CD4-positive, alpha-beta T cell treated with Interleukin-15 for 4 hours (primary cell): ENCODE measurements at places on chromosomes 4 and X.

- no peak for DNase-seq
These were observed 4.7 kb downstream of the LAMP2 start for GRCh38 chrX:120464411-120464810.

DNA sequence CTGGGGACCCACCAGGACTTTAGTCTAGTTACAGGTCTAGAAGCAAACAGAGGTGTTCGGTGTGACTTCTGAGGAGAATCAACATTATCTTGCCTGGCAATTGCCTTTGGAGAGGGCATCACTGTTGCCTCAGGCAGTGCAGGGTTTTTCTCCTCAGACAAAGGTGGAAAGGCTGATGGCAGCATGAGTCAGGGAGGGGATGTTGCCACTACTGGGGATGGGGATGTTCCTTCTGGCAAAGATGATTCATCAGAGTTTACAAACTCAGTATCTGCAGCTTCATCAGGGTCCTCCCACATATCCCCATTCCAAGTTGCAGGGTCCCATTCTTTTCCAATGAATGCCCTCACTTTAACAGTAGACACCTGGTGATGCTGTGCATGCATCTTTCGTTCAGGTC is 91.3 kb upstream of the GALNTL6 start:
- no peak for DNase-seq

DNA sequence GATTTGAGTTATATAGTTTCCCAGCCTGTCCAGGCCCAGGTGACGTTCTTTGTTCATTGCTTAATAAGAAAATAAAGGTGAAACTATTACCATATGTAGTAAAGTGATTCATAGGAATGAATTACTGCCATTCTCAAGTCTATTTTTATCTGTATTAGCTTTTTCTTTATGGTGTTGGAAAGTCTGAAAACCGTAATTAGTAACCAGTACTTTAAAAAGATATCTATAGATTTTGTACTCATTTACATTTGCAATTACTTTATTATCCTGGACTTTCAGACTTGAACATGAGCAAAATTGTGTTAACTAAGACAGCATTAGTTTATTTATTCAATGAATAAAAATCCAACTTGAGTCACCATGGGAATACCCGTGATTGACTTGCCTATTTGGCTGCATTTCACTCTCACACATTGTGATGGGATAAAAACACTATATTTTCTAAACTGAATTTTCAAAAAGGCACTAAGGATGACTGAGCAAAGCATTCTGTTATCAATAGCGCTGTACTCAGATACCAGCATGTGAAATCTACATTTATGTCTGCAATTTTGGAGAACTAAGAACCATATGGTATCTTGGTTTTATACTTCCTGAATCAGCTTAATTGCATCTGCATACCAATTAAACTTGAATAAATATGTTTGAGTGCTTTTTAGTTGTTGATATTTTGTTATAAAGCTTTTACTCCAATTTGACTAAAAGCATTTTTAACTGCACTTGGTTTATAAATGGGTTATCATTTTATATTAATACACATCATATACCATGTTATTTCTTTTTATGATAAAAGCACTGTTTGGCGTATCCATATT is 154.6 kb downstream of the CCSER1 start:
- no peak for DNase-seq

DNA sequence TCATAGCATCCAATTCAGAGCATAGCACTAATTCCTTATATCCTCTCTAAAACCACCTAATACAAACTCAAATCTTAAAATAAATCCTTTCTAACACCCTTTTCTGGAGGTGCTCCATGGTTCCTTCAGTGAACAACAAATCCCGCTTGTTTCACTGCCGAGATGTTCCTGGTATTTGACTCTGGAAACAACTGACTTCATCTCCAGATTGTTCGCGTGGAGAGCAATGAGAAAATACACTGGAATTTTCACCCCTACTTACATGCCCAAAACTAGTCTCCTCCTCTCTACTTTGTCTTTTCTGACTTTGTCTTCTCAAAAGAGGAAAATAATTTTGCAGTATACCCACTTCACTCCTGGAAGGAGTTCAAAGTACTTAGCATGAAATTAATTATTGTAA is 129.0 kb downstream of the PLS3 start:
- DNase-seq: no peak

DNA sequence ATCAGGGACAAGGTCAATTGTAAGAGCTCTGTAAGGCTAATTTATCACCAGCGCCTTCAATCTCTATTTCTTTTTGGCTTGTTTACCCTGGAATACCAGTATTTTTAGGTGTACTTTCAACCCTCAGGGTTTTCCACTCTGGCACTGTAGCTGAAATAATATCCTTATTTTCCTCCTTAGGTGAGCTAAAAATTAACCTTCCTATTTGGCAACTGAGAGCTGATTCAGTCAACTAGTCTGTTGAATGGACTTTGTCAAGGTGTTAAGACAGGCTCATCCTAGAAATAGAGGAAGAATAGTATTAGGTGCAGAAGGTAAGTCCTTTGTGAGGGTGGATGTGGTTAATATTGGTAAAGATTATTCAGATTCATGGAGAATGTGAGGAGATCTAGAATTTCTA is 101.3 kb upstream of the BANK1 start:
- DNase-seq: no peak

DNA sequence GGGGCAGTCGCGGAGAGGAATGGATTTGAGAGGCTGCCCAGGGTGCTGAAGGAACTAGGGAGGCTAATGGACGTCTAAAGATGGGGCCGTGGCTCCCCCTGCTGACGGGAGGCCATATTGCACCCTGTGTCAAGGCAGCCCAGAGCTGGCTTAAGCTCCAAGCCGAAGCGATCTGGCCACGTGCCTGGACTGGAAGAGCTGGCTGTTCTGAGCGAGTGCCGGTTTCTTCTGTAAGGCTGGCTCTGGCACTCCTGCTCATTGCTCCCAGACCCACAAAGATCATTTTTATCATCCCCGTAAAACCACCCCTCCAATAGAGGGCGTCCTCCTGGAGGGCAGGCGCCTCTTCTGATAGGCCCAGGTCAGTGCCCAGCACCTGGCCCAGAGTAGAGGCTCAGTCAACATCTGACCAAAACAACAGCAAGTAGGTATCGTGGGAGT is 5.6 kb downstream of the PNCK start:
- peak; percentile 73 for DNase-seq

GRCh38 chrX:111282139-111282538 is 11.9 kb upstream of the CAPN6 start:
- no peak for DNase-seq

- no peak for DNase-seq
These were observed 169.4 kb downstream of the ZNF674 start for GRCh38 chrX:46375831-46376230.

GRCh38 chr4:21203416-21203815 is 503.2 kb downstream of the PACRGL start:
- no peak for DNase-seq

- no peak for DNase-seq
These were observed 96.0 kb downstream of the RASGEF1B start for GRCh38 chr4:81375745-81376144.

DNA sequence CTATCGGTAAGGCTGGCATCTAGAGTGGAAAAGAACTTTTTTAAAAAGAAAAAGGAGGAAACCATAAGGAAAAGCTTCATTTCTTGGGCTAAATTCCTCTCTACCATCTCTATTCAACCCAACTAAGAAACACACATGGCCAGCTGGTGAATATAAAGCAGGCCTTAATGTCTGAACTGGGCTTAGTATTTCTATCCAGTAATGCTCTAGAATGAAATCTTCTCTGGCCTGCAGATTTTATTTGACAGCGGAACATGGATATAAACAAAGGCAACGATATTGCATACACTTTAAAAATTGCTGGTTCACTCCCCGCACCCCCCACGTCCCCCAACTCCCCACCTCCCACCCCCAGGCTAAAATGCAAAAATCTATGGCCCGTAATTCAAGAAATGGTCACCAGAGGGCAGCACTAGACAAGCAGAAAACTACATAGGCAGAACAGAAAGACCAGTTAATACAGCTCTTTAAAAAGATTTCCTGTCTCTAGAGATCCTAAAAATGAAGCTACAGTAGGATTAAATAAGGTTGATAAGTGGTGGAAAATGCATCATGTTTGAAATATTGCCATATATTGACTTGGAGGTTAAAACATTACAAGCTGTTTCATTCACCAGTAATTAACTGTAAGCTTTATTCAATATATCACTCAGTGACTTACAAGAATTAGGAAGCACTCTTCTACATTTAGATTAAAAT is 155.2 kb upstream of the GALNT7 start:
- peak; percentile 59 for DNase-seq

GRCh38 chrX:146409528-146409927 is 400.0 kb upstream of the CXorf51B start:
- no peak for DNase-seq

DNA sequence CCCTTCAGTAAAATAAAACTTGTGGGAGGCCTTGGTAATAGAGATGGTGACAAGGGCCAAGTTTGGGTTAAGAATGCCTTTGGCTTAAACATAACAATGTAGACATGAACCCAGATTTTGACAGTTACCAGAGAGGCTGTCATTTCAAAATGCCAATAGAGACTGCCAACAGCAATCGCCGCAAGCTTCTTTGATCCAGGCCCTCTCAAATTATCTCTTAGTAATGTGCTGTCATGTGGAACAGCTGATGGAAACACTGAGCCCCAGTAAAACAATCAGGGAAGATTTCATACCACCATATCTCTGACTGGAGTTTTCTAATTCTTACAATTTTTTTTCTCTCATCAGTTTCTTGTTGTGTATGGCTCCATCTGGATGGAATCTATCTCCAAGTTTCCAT is 80.5 kb downstream of the ZNF330 start:
- no peak for DNase-seq

GRCh38 chr4:86955888-86956451 is 21.2 kb downstream of the AFF1 start:
- no peak for DNase-seq

GRCh38 chr4:183318656-183319055 is 1.4 kb downstream of the CLDN22 start:
- no peak for DNase-seq

DNA sequence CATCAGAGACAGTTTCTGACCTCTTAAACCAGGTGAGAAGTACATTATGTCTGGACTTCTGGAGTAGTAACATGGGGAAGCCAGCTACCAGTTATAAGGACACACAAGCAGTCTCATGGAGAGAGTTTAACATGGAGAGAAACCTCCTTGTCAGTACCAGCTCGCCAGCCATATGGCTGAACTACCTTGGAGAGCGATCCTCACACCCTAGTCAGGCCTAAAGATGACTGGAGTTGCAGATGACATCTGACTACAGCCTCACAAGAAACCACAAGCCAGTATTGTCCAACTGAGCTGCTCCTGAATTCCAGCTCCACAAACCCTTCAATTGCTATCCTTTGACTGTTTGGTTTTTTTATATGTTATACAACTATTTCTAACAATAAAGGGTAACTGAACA is 49.8 kb downstream of the PDHA2 start:
- DNase-seq: no peak

DNA sequence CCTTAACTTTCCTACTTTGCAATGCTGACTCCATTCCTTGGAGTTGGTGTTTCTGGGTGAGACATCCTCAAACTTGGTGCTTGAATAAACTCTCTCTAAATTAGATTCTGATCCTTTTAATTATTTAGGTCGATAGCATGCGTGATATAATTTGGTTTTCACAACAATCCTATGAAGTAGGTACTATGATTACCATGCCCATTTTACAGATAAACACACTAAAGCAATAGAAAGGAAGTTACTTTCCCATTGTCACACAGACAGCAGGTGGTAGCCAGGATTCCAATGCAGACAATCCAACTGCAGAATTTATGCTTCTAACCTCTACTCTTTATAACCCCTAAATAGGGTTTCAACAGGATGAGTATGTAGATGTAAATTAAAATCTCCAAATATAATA is 21.7 kb upstream of the AASDH start:
- DNase-seq: no peak

- no peak for DNase-seq
These were observed 71.2 kb upstream of the TLR2 start for GRCh38 chr4:153612878-153613277.
